ENCODE measurements at places on chromosomes 12 and 14. TPM values are rescaled to one million over a fixed set of nuclear protein-coding genes. Genes with fewer than 3 reads are reported as not detected.

The TFCP2 gene
- total RNA-seq: 44.2 TPM

The CS gene
- total RNA-seq: 250 TPM

The AQP2 gene
- not detected for total RNA-seq

The CFAP251 gene
- 0.82 TPM for total RNA-seq

The SYNDIG1L gene
- not detected for total RNA-seq

The RSRC2 gene
- 107 TPM for total RNA-seq

The KLHDC1 gene
- 0.96 TPM for total RNA-seq

The CLEC2A gene
- total RNA-seq: not detected

The TBX5 gene
- not detected for total RNA-seq

The GYS2 gene
- 0.07 TPM for total RNA-seq

The AQP6 gene
- not detected for total RNA-seq

The SERPINA12 gene
- not detected for total RNA-seq

The BMP4 gene
- not detected for total RNA-seq

The FAM222A gene
- 1.4 TPM for total RNA-seq

The ZC2HC1C gene
- total RNA-seq: 1.5 TPM

The AJUBA gene
- total RNA-seq: 1.5 TPM

The NR1H4 gene
- total RNA-seq: not detected

The BDKRB1 gene
- total RNA-seq: not detected

Data from activated T-helper 2 cell treated with anti-CD3 and anti-CD28 coated beads, Interferon-gamma antibody, Interleukin-2, Interleukin-4, amounts not matched to agents 10 μg/mL and 5 μg/mL and 100 μg/mL, durations not matched to agents 14 hours and 24 hours and 36 hours (primary cell).